Activated CD8-positive, alpha-beta T cell treated with anti-CD3 and anti-CD28 coated beads for 36 hours (primary cell): ENCODE measurements at places on chromosomes 6 and 20. TPM values are rescaled to one million over a fixed set of nuclear protein-coding genes. Genes with fewer than 3 reads are reported as not detected.

EYS gene
- not detected for total RNA-seq

- DNase-seq: peak; percentile 81
- H3K4me1 ChIP-seq: peaks cover 51% of the 10 kb centered on the region
- no peaks in the 10 kb centered on the region for H3K27me3 ChIP-seq
- H3K4me3 ChIP-seq: peak overlapping the region; percentile 0
Observed at GRCh38 chr6:30568245-30568644, 3.0 kb upstream of the ABCF1 start.

TPD52L1 gene
- 1.1 TPM for total RNA-seq

- DNase-seq: no peak
- H3K4me3 ChIP-seq: no peak overlapping the region
- peaks cover 25% of the 10 kb centered on the region for H3K27me3 ChIP-seq
- H3K36me3 ChIP-seq: no peaks in the 10 kb centered on the region
- H3K4me1 ChIP-seq: peaks cover 3% of the 10 kb centered on the region
Observed at GRCh38 chr20:44117296-44118184, 69.4 kb downstream of the JPH2 start.

ADGRF5 gene
- total RNA-seq: not detected

DNA sequence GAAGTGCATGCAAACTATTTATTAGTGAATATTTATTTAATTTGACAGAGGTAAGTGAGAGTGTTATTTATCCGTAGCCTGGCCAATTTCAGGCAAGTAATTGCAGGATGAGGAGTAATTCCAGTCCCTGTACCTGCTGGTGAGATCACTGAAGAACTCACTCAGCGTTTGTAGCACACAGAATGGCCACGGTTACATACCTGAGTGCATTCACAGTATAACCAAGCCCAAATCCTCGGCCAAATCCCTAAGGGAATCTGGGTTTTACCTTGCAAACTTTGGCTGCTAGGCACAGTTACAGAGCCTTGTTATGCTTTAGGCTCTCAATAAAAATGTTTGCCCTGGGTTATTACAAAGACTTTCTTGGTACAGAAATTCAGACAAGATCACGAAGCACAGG, 93.3 kb downstream of the KCNQ5 start:
- peaks cover 9% of the 10 kb centered on the region for H3K36me3 ChIP-seq
- no peak for DNase-seq
- no peak overlapping the region for H3K27ac ChIP-seq
- H3K27me3 ChIP-seq: no peaks in the 10 kb centered on the region

DNA sequence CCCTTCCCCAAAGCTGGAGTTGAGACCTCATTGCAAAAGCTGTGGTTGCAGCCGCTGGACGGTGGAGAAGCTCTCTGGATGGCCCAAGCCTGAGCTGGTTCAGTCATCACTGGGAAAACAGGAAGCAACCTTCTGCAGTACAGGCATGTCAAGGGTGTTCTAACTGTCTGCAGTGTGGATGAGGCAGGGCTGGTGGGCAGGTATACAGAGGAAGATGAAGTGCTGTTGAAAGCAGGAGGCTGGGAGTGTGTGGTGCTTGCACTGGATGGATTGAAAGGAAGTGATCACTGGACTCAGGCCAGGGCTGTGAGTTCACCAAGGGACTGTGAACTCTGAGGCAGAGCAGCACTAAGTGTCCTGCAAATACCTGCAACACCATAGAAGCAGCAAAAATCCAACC, 89.0 kb upstream of the NOX3 start:
- peaks cover 3% of the 10 kb centered on the region for H3K27me3 ChIP-seq
- peaks cover 3% of the 10 kb centered on the region for H3K4me1 ChIP-seq
- no peak for DNase-seq
- no peak overlapping the region for H3K4me3 ChIP-seq
- H3K36me3 ChIP-seq: no peaks in the 10 kb centered on the region

DNA sequence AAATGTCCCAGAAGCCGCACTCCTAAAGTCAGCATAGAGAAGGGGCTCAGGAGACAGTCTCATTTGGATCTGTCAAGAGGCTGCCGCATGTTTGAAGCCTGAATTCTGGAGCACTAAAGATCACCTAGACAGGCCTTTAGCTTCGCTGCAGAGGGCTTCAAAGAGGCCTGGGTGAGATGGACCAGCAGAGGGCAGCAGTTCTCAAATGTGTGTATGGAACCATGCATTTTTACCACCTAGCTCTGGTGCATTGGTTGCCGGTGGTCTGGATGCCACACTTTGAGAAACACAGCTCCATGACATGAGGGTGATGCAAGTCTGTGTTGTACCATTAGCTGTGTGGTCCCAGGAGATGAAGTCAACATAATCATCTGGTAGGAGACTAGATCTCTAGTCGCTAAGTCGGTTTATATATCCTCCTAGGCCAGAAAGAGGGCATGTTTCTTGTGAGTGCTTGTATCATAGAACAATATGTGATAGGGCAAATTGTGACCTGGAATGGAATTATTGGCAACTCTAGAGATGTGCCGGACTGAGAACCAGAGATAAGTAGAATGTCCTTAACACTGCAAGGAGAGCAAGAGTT, 64.8 kb downstream of the KIAA0319 start:
- DNase-seq: peak; percentile 91
- no peaks in the 10 kb centered on the region for H3K36me3 ChIP-seq
- no peak overlapping the region for H3K27ac ChIP-seq
- no peak overlapping the region for H3K4me3 ChIP-seq

WFDC10B gene
- not detected for total RNA-seq

GRCh38 chr6:29887330-29887818, 55.0 kb upstream of the HLA-A start:
- peak overlapping the region; percentile 71 for H3K4me3 ChIP-seq
- peak overlapping the region; percentile 49 for H3K27ac ChIP-seq
- peaks cover 2% of the 10 kb centered on the region for H3K27me3 ChIP-seq
- peaks cover 3% of the 10 kb centered on the region for H3K36me3 ChIP-seq
- DNase-seq: peak; percentile 44

- no peaks in the 10 kb centered on the region for H3K36me3 ChIP-seq
- no peaks in the 10 kb centered on the region for H3K27me3 ChIP-seq
- no peaks in the 10 kb centered on the region for H3K4me1 ChIP-seq
- no peak for DNase-seq
- no peak overlapping the region for H3K27ac ChIP-seq
- no peak overlapping the region for H3K4me3 ChIP-seq
Observed at GRCh38 chr6:100891079-100891478, 9.9 kb upstream of the ASCC3 start.

- no peak overlapping the region for H3K4me3 ChIP-seq
- no peak for DNase-seq
- H3K27me3 ChIP-seq: no peaks in the 10 kb centered on the region
- no peaks in the 10 kb centered on the region for H3K36me3 ChIP-seq
- no peak overlapping the region for H3K27ac ChIP-seq
Observed at GRCh38 chr6:112752305-112752704, 405.2 kb downstream of the RFPL4B start.

PPDPF gene
- 193 TPM for total RNA-seq

GATA5 gene
- not detected for total RNA-seq

DNA sequence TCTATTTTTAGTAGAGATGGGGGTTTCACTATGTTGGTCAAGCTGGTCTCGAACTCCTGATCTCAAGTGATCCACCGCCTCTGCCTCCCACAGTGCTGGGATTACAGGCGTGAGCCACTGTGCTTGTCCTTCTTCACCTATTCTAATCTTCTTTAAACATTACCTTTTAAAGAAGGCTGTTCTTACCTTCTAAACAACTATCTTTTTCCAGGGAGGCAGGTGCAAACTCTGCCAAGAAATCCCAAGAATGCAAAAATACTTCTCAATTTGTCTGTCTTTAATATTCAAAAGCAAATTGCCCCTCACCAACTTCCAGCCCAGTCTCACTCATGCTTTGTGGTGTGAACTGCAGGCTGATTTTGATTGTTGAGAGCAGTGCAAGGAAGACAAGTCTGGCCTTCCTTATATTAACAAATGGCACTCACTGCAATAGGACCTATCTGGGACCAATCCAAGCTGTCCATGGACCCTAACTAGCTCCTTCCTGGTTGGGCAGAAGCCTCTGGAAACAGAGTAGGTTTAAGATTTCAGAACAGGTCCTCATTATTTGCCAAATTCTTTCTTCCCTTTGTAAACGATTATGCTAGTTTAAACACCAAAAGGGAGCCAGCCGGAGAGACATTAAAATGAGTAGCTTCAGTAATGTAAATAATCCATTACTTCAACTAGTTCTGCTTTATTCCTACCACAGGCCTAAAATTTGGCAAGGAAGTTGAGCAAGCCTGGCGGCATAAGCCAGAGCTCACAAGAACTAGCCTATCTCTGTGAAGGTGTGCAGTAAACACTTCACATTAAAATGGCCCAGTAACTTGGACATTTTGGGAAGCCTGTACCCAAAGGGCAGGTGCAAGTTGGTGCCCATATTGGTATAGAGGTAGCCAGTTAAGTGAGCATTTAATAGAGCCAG, 1.6 kb downstream of the SCAND1 start:
- peak overlapping the region; percentile 100 for H3K27ac ChIP-seq
- peak overlapping the region; percentile 98 for H3K4me3 ChIP-seq
- H3K27me3 ChIP-seq: no peaks in the 10 kb centered on the region
- DNase-seq: peak; percentile 9
- H3K4me1 ChIP-seq: peaks cover 16% of the 10 kb centered on the region
- H3K36me3 ChIP-seq: peaks cover 17% of the 10 kb centered on the region

DNA sequence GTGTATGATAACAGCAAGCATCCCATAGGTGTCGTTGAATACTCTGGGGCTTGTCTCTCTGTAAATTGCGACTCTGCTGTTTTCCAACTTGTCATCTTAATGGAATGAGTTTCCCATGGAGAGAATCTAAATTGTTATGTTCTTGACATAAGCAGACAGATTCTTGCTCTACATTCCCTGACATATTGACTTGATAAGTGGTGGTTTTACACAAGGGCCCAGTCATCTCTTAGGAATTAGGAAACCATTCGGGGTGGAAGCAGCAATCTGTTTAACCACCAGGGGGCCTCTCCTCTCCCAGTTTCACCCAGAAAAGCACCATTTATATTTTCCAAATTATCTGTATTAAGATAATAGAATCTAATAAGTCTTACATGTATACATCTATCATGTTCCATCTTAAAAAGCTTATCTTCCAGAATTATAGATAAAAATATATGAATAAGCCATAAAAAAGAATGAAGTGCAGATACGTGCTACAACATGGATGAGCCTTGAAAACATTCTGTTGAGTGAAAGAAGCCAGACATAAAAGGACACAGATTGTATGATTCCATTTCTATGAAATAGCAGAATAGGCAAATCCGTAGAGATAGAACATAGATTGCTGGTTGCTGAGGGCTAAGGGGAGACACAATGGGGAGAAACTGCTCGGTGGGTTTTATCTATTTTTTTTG, 23.1 kb upstream of the MROH8 start:
- peak; percentile 35 for DNase-seq
- peaks cover 52% of the 10 kb centered on the region for H3K36me3 ChIP-seq
- no peaks in the 10 kb centered on the region for H3K27me3 ChIP-seq
- H3K4me1 ChIP-seq: peaks cover 3% of the 10 kb centered on the region

DNA sequence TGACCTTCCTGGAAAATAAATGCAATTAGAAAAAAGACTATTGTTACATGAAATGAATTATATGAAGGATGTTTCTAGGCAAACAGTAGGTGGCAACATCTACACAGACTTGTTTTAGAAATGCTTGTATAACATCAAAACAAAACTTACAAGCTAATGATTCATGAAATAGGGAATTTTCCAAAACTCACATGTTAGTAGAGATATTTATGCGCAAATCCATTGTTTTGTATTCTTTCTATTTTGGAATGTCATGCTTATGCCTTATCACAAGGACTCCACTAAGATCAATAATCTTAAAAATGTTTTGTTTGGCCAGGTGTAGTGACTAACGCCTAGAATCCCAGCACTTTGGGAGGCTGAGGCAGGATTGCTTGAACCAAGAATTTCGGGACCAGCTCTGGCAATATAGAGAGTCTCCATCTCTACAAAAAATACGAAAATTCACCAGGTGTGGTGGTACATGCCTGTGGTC, 32.3 kb upstream of the LGSN start:
- H3K4me1 ChIP-seq: peaks cover 9% of the 10 kb centered on the region
- no peaks in the 10 kb centered on the region for H3K36me3 ChIP-seq
- no peak for DNase-seq
- peaks cover 4% of the 10 kb centered on the region for H3K27me3 ChIP-seq

DNA sequence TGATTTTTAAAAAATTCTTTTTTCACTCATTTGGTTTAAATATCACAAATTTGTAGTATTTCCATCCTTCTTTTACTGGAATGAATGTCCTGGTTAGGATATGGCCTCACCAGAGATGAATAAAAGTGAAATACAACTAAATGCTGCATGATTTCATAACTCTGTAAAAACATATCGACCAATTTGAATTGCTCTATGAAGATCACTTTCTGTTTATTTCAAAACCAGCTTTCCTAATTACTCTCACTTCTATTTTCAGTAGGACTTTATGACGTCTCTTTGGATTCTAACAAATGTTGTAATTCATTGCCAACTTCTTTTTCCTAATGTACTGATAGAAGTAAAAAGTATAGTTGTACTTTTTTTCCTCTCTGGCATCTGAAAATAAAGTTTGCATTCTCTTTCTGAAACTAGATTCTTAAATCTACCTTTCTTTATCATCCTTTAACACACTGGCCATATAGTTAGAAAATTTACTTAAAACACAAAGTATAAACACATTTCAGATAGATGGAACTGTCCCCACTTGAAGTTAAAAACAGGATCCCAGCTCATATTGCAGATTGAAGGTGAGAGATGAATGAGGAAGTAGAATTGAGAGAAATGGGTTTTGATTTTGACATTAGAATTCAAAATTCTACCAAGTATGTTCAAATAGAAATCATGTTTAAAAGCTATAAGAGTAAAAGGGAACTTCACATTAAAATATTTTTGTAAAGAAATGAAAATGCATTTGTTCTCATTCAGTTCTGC, 40.3 kb upstream of the IL20RA start:
- H3K4me3 ChIP-seq: no peak overlapping the region
- H3K36me3 ChIP-seq: no peaks in the 10 kb centered on the region
- peaks cover 3% of the 10 kb centered on the region for H3K27me3 ChIP-seq
- H3K27ac ChIP-seq: no peak overlapping the region

DNA sequence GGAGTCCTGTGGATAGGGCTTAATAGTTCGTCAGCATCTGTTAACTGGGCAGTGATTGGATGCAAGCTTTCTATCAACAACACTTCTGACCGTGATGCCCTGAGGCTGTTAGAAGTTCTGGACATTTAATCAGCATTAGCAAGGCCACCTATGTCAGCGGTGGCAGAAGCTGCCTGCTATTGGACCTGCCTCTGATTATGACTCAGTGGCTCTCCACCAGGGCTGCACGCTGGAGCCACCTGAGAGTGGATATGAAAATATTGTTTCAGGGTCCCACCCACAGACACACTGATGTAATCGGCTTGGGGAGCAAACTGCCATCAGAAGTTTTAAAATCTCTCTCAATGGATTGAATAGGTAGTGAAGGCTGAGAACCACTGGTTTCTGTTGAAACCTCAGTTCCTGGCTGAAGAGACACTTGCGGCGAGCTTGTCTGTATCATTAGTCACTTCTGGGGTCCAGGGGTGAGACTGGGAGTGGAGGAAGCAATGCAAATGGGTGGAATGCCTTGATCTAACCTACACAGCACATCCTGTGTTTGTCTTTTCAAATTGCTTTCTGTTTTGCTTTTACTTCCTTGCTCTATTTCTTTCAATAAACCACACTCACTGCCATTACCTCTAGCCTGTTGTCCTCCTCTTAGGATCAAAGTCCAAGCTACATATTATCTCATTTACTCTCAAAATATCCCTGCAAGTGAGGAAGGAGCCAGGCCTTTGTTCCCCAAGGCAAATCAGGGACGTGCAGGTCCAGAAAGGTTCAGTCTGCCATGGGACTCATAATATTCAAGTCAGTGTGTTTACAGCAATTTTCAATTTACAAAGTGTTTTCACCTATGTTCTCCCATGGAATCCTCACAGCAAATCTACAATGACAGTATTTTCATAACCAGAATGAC, 4.2 kb downstream of the CLIC5 start:
- H3K27ac ChIP-seq: peak overlapping the region; percentile 91
- H3K4me1 ChIP-seq: peaks cover 54% of the 10 kb centered on the region
- H3K4me3 ChIP-seq: peak overlapping the region; percentile 53
- H3K27me3 ChIP-seq: peaks cover 1% of the 10 kb centered on the region
- H3K36me3 ChIP-seq: no peaks in the 10 kb centered on the region
- DNase-seq: peak; percentile 86

RAB23 gene
- total RNA-seq: 1.2 TPM
